ENCODE measurements at places on chromosomes 12 and 14.

DNA sequence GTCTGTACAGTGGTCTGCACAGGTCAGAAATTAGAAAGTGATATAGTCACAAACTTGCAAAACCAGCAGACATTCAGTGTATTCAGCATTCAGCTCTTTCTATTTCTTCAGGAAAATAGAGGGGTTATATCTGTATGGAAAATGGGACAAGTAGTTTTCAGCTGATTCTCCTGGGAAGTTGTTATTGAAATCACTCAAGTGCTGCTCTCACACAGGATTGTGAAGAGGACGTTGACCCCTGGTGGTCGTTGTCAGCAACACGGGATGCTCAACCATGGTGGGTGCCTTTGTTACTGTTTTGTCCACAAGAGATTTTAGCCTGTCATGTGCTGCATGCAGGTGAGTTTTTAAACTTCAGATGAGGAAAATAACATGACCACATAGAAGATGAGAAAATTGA, 981.8 kb downstream of the TMEM121 start:
- no peak for DNase-seq

- no peak for DNase-seq
Observed at GRCh38 chr12:93219947-93220346, 157.8 kb upstream of the NUDT4 start.

- DNase-seq: no peak
Observed at GRCh38 chr12:121709478-121709961, 3.0 kb upstream of the TMEM120B start.

GRCh38 chr14:91454155-91454554, 36.5 kb upstream of the CCDC88C start:
- DNase-seq: no peak
